ENCODE measurements at places on chromosomes 16 and 17.

GRCh38 chr16:56190048-56190676, 1.1 kb upstream of the GNAO1 start:
- DNase-seq = no peak

DNA sequence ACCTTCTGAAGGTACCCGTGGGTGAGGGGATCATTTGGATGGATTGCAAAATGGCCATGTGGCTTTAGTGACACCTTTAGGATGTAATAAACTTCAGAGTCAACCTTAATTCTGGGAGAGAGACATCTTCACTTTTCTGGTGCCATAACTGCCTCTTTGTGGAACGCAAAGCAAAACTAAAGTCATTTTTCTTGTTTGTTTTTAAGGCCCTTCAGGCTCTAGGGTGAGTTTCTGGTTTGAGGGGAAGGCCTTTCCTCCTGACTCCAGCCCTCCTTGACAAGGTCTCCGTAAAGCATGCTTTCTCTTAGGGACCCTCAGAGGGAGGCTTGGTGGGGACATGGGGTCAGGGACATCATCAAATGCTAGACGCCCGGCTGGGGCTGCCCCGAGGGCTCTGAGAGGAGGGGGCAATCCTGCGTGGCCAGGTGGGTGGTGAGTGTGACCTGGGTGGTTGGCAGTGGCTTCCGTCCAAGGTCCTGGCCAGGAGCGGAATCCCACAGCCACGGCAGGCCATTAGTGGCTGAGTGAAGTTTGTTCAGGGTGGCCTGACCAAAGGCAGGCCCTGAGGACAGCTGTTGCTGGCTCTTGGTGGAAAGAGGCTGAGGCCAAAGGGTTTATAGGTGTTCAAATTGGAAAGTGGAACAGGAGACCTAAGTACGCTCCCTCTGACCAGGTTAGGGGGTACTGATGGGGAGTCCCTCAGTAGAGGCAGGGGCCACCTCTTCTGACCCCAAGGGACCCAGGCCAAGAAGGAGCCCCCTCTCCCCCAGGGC, 112.2 kb downstream of the METRNL start:
- peak; percentile 1 for DNase-seq

DNA sequence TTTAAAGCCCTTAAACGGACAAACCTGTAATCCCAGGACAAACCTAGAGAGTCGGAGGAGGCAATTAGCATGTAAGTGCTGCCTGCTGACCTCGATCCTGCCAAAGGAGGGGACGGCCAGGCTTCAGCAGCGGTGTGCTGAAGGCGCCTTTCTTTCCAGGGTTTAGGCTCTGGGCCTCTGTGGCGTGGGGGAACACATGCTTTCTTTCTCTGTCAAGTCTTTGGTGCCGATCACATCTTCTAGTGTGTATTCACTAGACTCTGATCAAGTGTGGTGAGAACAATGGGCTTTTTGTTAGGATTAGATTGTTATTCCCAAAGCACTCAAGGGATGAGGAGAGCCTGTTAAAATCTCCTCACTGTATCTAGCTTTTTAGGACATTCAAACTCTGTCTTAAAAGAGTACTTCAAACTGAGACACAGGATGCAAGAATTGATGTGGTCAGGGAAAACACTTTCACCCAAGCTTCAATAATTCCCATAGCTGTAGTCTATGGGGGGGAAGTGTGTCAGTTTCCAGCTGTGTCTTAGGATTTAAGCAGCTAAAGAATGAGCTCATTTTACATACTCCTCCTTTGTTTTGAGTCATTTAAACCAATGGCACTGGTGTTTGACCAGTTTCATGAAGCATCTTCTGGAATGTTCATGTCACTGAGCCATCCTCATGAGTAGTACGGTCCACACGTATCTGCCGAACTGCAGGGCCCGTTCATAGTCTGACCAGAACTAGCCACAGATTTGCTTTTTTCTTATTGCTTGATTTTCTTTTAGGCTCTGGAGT, 51.2 kb downstream of the RPA1 start:
- no peak for DNase-seq

DNA sequence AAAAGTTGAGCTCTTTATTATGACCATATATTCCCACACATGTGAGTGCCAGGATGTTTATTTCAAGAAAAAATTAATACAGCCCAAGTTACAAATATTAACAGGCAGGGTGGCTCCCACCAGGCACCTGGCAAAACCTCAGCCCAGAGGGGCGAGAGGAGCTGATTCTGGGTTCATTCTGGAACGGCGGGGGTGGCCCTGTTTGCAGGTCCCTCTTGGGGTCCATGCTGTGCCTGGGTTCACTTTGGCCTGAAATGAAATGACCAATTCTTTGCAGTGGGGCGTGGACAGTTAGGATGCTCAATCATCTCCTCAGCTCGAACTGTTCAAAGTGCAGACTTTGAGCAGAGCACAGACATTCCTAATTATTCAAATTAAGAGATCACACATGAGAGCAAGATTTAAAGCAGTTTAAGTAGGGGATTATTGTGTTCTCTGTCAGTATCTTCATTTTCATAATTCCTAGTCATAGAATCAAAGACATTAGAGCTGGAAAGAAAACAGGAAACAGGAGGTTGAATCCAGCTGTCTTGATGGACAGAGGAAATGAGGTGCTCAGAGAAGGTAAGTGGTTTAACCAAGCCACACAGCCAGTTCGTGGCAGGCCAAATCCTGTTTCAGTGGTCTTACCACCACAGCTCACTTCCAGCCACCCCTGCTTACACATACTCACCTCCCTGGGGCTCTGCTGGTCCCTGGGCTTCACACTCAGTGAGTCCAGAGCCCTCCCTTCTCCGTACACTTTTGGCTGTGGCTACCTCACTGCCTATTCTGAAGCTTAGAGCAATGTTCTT, 363.9 kb upstream of the TNRC6C start:
- DNase-seq = no peak

DNA sequence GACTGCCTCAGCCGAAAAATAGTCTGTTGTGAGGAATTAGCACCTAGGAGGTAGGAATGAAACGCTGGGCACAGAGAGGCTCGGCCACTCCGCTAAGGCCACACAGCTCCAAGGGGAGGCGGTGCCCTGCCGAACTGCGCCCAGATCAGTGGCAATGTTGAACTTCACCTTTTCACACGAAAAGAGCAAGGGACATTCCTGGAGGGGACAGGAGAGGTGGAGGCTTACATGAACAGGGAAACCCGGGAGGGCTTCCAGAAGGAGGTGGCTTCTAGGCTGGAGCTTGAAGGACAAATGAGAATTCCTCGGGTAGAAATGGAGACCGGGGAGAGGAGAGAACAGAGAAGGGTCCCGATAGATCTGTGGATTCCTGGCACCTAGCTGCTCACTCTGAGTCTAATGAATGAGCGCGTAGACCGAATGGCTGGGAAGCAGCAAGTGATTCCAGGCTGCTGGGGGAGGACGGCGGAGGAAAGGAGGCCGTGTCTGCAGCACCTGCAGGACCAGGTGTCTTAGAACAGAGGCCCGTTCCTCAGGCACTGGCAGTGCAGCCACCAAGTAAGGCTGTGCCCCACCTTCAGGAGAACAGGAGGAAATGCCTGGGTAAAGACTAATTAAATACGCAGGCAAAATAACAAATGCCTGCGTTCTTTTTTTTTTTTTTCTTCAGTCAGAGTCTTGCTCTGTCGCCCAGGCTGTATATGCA, 722 bp upstream of the SLC38A10 start:
- DNase-seq = peak; percentile 81

- DNase-seq = no peak
Observed at GRCh38 chr17:69757688-69758430, 317.2 kb upstream of the KCNJ16 start.

GRCh38 chr16:72983728-72984350, 64.1 kb downstream of the ZFHX3 start:
- peak; percentile 86 for DNase-seq

DNA sequence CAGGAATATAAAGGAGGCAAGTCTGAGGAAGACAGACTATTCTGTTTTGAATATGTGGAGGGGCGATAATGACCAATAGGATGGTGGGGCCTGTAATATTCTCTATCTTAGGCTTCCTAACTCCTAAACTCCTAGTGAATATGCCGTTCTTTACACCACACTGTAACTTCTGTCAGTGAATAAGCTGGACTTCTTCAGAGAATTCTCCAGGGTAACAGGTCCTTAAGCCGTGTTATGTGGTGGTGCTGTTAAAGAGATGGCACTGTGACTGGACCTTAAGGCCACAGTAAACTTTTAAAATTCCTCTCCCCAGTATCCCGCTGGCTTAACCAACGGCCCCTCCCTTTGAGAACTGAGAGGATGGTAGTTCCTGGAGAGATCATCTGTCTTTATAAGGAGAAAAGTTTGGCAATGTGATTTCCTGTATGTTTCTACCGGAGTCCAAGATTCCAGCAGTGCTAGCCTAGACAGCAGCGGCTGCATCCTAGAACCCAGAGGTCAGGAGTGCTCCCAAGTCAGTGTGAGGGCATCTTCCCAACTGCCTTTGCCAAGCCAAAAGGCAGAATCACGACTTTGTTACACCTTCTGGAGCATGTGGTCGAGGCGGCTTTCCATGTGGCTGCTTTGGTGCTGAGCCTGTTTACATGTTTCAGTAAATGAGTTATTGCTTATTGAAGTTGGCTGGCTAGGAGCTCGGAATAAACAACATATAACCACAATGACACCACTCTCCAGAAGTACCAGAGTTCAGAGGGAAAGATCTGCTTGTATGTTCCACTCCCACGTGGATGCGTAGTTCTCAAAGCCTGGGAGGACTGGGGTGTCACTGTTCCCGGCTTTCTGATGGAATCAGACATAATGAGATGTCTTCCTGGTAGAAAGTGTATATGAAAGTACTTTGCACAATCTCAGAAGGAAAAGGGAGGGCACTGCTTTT, 41.0 kb downstream of the TUBD1 start:
- peak; percentile 65 for DNase-seq

DNA sequence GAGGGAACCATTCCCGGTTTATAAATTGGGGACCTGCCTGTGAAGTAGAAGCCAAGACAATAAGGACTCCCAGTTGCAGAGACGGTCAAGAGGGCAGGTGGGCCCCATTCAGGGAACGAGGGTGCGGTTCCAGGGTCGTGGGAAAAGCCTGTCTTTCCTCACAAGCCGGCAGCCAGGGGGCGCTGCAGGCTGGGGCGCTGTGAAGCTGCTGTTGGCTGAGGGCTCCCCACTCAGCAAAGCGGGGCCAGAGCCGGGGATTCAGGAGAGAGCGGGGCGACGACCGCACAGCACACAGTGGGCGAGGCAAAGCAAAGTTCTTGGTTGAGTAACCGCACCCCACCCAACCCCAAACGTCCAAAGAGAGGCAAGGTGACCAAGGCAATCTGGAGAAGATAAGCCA, 24.9 kb downstream of the CDRT15 start:
- no peak for DNase-seq

DNA sequence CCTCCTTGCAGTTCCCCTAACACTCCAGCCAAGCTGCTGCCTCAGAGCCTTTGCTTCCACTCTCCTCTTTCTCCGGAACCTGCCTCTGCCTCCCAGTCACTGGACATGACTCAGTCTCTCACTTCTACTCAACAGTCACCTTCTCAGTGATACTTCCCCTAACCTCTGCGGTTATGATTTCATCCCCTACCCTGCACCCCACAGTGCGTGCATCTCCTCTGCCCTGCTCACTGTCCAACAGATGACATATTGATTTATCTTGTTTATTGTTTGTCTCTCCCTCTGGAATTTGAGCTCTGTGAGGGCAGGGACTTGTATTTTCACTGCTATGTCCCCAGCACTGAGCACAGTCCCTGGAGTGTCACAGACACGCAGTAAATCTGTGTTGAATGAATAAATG, 100.7 kb downstream of the CYLD start:
- no peak for DNase-seq

- DNase-seq = no peak
Observed at GRCh38 chr17:45201457-45201856, 20.2 kb upstream of the FMNL1 start.

DNA sequence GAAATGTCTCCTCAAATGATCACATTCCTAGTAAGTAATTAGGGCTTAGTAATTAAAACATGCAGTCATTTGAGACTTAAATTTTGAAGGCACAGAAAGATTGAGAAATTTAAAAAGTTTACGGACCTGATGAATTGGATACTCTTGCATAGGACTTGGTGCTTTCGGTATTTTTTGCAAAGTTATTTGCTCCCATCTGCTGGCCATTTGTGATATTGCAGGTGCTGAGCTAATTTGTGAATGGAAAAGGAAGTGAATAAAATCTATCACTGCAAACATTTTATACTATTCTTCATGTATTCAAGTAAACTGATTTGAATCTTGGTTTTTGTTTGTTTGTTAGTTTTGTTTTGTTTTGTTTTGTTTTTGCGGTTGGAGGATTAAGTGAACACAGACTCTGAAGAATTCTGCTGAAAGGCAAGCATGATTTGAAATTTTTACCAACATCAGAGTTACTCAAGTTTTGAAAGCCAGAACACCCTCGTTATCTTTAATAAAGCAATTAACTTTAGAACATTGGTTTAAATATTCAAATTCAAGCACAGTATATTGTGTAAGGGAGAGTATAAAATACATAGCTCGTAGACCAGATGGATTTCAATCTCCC, 689.5 kb upstream of the RBFOX1 start:
- peak; percentile 45 for DNase-seq

DNA sequence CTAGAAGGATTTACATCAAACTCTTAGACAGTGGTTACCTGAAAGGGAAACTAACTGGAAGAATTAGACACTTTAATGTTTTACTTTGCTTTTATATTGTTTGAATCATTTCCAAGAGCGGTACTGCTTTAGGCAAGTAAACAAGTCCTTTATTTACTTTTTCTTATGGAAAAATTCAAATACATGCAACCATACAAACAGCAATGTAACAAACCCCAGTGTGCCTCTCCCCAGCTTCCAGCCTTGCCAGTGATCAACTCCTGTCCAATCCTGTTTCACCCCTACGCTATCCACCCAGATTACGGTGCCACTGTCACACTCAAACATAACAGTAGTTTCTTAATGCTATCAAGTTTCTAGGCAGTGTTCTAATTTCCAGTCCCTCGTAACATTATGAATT, 85.9 kb downstream of the C16orf95 start:
- DNase-seq = no peak

DNA sequence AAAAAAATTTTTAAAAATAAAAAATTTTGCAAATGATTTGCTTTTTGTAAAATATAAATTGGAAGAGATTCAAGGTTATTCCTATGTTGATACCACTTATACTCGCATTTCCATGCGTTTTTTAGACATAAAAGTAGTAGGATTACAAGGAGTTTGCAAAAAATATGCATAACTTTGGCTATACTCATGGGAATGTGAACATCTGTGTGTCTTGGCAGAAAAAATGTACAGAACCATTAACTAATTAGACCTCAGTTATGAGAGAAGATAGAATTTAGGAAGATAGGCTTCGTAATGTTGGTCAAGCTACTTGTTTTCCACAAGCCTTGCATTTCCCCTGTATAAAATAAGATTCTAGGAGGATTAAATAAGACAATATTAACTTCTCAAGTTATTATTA, 61.1 kb upstream of the VPS4A start:
- DNase-seq = no peak

- no peak for DNase-seq
Observed at GRCh38 chr16:62149631-62150030, 113.4 kb upstream of the CDH8 start.

All from prostate gland (tissue), 2 donors.